ENCODE measurements at places on chromosomes 3 and 15.

DNA sequence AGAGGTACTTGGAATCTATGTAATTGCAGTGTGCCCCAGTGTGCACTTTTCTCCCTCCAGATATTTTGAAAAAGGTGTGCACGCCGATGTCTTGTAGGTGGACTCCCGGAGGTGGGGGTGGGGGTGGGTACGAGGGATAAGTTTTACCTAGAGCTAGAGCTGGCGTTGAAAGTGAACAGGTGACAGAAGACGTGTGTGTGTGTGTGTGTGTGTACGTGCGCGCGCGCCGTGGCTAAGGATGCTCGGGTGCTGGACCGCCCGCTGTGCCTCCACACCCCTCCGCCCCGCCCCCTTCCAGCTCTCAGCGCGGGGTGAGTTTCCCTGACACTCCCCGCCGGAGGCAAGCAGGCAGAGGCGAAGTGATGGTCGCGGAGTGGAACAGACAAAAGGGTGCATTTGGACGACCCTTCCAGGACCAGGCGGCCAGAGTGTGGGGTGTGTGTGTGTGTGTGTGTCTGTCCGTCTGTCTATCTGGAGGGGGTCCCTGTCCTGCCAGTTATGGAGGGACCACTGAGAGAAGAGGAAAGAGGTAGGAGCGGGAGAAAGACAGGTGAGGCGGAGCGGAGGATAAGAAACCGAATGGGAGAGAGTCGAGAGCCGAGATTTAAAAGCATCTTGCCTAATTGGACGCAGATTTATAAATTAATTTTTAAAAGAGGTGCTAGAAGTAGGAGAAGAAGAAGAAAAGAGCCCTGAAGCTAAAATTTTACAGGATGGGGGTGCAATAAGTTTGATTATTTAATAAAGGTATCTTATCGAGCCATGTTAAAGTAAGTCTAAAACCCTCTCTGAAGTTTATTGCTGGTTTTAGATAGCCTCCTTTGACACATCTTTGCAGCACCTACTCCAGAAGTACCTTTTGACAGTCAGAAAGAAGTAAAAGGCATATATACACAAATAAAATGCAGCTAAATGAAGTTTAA lies 335.8 kb upstream of the THRB start:
- no peak for DNase-seq

GRCh38 chr3:182315313-182315712 lies 478.0 kb upstream of the ATP11B start:
- no peak for DNase-seq

GRCh38 chr3:85432081-85432480 lies 473.3 kb downstream of the CADM2 start:
- no peak for DNase-seq

- DNase-seq, result no peak
These were observed 46.5 kb downstream of the ADPGK start for GRCh38 chr15:72737061-72737460.

GRCh38 chr15:58419803-58420524 lies 11.8 kb upstream of the LIPC start:
- DNase-seq, result no peak

GRCh38 chr3:68062926-68063325 lies 408.5 kb upstream of the SUCLG2 start:
- DNase-seq, result no peak

DNA sequence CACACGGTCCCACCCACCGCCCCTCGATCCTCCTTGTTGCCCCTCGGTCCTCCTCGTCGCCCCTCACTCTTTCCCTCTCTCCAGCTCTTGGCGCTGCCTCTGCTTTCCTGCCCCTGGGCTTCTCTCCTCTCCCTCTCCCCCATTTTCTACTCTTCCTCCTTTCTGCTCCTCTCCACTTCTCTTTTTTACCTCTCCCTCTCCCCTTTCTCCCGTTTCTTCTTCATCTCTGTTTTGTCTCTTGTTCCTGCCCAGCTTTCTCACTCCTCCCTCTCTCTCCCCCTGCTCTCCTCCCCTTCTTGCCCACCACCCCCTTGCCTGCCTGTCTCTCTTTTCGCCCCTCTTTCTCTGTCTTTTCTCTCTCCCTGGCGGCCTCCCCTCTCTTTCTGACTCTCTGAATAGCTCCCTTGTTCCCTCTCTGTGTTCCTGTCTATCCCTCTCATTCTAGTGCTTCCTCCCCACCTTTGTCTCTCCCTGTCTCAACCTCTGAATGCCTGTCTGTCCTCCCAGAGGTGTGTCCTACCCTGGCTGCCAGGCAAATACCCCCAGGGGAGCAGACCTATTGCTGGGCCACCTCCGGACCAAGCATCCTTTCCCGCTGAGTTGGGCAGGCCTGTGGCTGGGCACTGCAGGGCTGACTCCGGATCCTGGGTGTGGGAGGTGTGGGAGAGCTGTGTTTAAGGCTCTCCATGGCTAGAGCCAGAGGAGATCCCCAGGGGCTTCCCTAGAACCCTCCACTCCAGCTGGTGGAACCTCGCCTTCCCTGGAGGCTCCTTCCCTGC lies 41.0 kb downstream of the EPHB3 start:
- no peak for DNase-seq

- DNase-seq, result no peak
These were observed 376.8 kb upstream of the THBS1 start for GRCh38 chr15:39204031-39204430.

DNA sequence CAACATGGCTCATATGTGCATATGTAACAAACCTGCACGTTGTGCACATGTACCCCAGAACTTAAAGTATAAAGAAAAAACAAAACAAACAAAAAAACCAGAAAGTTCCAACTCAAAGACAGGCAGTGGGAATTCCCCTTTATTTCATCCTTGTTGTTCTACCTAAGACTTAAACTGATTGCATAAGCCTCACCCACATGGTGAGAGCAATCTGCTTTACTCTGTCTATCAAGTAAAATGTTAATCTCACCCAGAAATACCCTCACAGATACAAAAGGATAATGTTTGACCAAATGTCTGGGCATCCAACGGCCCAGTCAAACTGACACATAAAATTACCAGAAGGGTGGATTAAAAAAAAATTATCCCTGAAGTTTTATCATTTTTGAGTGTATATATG lies 190.9 kb upstream of the PLSCR5 start:
- DNase-seq, result no peak

DNA sequence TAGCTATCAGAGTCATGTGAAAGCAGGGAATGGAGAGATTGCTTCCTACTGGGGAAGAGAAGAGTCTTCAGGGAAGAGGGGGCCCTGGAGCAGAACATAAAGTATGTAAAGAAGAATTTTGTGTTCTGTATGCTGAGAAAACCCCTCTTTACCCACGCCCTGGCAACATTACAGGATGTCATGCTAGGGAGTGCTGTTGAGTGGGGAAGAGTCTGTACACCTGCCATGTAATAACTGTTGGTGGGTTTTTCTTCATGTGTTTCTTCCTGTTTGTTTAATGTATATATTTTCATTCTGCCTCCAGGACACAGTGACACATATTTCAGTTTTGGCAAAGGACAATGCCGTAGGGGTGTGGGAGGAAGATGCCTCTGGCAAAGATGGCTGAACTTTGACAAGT lies 122.8 kb upstream of the LPP start:
- DNase-seq, result no peak

DNA sequence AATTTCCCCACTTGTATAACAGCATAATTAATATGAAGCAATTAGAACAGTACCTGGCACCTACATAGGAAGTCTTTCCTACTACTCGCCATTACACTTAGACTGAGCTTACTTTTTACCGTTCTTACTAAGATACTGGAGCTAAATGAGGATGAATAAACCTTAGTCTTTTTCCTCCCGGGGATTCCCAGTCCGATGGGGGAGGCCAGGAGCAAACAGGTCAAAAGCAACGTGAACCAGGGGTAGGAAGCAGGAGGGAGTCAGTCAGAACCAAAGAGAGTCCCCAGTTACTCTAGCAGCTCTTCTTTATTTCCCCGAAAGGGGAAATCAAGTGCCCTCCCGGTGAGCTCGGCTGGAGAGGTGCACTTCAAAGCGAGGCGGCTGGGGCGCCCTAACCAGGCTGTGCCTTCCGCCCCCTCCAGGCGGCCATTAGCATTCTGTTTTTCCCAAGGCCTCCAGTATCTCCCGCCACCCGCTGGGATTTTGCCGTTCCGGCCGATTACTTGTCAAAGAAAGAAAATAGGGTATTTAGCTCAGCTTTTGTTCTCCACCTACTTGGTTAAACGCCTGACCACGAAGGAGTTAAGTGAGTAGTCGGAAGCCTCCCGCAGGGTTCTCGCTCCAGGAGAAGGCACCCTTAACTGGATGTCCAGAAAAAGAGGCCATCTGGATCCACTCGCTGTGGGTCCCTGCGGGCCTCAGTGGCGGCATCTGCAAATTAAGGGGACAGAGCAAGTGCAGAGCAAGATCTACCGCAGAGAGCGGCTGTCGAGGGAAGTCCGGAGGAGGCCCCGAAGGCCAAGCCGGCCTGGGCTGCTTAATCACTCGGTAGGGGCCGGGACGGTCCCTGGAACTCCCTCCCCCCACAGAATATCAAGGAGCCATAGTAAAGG lies 6.3 kb upstream of the EOMES start:
- DNase-seq, result no peak

DNA sequence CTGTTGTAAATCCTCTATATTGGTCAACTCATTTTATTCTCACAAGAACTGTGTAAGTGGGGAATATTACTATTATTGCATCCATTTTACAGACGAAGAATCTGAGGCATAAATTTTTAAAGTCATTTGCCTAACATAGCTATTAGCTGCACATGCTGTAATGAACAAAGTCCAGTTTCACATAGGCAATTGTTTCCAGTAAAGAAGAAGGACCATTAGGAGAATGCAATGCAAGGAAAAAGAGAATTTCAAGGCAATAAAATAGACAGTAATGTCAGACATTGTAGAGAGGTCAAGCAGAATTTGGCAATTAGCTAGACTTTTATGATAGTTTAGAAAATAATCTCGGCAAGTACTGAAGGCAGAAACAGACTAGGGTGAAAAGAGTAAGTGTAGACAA lies 578.7 kb upstream of the NECTIN3 start:
- DNase-seq, result no peak

DNA sequence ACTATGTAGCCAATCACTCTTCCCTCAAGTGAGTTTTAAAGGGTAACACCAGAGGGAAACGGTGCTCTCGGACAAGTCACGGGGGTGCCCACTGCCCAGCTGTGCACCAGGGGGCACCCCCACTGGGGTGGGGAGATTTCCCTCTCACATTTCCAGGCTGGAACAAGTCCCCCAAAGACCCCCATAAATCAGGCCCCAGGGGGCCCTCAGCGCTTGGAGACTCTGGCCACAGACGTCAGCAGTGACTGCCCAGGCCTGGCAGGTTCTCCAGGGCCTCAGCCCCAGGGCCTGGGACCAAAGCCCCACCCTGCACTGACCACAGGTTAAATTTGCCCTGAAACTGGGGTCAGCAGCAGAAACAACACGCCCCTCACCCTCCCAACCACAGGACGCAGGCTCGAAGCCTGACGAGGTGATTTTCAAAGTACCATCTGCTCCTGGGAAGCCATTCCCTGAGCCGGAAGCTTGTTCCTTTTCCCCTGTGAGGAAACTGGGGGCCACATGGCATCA lies 17.0 kb downstream of the XXYLT1 start:
- DNase-seq, result no peak

DNA sequence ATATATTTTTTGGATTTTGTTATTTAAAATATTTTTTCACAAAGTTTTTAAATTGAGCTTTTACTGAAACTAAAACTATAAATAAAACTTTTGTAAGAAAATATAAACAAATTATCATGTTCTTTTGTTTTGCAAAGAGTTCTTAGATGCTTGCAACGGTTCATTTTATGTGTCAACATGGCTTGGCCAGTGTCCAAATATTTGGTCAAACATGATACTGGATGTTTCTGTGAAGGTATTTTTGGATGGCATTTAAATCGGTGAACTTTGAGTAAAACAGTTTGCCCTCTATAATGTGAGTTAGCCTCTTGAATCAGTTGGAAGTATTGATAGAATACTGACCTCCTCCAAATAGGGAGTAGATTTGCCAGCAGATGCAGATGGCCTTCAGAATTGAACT lies 612.6 kb upstream of the NECTIN3 start:
- DNase-seq, result no peak

DNA sequence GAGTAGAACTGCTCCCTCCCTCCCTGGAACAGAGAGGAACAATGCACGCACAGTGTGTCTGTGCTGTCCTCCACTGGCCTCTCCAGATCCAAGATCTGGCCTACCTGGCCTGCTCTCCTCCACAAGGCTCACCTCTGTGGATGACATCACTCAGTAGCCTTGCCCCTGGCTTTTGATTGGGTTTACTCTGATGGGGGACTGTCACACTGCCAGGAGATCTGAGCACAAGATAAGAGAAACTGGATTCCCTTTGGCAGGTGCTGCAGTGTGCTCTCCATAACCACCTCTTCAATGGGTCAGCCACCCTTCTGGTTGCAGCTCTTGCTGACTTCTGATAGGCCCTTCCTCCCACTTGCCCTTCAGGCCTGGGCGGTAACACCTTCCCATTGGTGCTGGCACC lies 22.6 kb upstream of the ANO10 start:
- DNase-seq, result no peak

GRCh38 chr3:50454481-50455070 lies 48.9 kb downstream of the CACNA2D2 start:
- no peak for DNase-seq

- DNase-seq, result no peak
These were observed 317.4 kb upstream of the LRRFIP2 start for GRCh38 chr3:37491776-37492175.

DNA sequence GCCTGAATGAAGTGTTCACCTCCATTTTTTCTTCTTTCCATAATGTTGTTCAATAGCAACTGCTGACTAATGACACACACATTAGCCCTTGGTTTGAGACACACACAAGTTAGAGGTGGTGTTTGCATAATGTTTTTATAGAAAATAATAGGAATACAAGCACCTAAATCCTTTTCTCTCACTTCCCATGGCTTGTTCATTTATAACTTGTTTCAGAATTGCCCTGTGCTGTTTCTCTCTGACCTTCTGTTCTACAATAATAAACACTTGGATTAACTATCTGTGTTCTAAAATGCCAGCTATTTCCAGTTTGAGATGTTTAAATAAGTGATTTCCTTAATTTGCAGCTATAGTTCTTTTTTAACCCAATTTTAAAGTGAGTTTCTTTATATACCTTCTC lies 525.1 kb upstream of the ROBO2 start:
- DNase-seq, result no peak

GRCh38 chr3:155069729-155070128 lies 10.4 kb upstream of the MME start:
- DNase-seq, result no peak

- DNase-seq, result no peak
These were observed 5.8 kb upstream of the PLA2G4D start for GRCh38 chr15:42100021-42100800.

- no peak for DNase-seq
These were observed 68.2 kb upstream of the SMAD3 start for GRCh38 chr15:66997212-66997611.

- no peak for DNase-seq
These were observed 21.7 kb downstream of the RPLP1 start for GRCh38 chr15:69474291-69474690.

GRCh38 chr3:153219146-153219545 lies 57.1 kb downstream of the RAP2B start:
- DNase-seq, result no peak

- no peak for DNase-seq
These were observed 2.0 kb downstream of the GP5 start for GRCh38 chr3:194396859-194397756.

- no peak for DNase-seq
These were observed 17.1 kb downstream of the HEXA start for GRCh38 chr15:72358650-72359171.

Data from midbrain (tissue), 1 donor.